ENCODE measurements at places on chromosomes 16 and 17. TPM values are rescaled to one million over a fixed set of nuclear protein-coding genes. Genes with fewer than 3 reads are reported as not detected.

Gene ARHGAP23
- 76.7 TPM for total RNA-seq

Gene KRT9
- not detected for total RNA-seq

Gene CD300A
- total RNA-seq: not detected

Gene TBC1D3K
- not detected for total RNA-seq

Gene PHOSPHO1
- total RNA-seq: 0.66 TPM

Gene TOB1
- total RNA-seq: 20.8 TPM

Gene DNAAF8
- total RNA-seq: 0.57 TPM

Gene SCNN1G
- total RNA-seq: not detected

Gene TMEM106A
- total RNA-seq: 11.7 TPM

Gene HBZ
- not detected for total RNA-seq

Gene PFAS
- total RNA-seq: 16.4 TPM

Gene MYL4
- not detected for total RNA-seq

Gene TBC1D10B
- total RNA-seq: 57.8 TPM

Gene SDR42E2
- under 0.01 TPM for total RNA-seq

Gene MYH3
- 0.86 TPM for total RNA-seq

Gene CDRT4
- 4.8 TPM for total RNA-seq

Gene CBX8
- 9.4 TPM for total RNA-seq

Gene CPNE7
- total RNA-seq: 25.6 TPM

Gene CDIPT
- 89.6 TPM for total RNA-seq

Gene SLC5A11
- 0.14 TPM for total RNA-seq

Data from placental pericyte (primary cell).